Left kidney (tissue), 8 donors: ENCODE measurements at places on chromosomes 3 and 15. TPM values are rescaled to one million over a fixed set of nuclear protein-coding genes. Genes with fewer than 3 reads are reported as not detected.

- no peak for DNase-seq
Observed at GRCh38 chr3:48619541-48620524, 1.7 kb downstream of the TMEM89 start.

- DNase-seq, result no peak
Observed at GRCh38 chr15:64009798-64010261, 36.5 kb downstream of the DAPK2 start.

DNA sequence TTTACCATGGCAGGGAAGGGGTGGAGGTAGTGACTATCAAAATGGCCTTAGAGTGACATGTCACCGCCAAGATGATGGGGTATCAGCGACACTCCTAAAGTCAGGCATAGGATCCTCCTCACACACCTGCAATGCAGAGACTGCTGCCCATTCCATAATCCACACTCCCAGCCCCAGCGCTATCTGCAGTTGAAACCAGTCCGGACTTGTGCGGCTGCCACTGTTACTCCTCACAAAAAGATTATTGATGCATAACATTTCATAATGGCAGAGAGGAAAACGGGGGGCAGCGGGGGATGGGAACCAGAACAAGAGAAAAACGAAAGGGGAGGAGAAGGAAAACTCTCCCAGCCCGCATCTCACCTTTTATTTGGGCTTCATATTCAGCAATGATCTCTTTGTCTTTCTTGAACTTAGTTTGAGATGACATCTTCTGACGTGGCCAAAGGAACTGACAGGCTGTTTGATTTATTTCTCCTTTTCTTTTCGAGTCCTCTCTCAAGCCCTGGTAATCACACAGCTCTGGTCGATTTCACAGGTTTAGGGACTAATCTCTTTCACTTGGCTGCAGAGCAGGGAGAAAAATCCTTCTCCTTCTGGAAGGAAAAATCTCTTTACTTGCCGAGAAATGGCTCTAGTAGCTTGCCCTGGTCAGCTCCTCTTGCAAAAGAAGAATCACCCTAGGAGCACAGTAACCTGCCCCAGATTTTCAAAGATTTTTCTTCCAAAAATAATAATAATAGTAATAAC lies 749 bp downstream of the SRGAP3 start:
- DNase-seq, result peak; percentile 36

- DNase-seq, result no peak
Observed at GRCh38 chr3:168688267-168688666, 592.5 kb upstream of the GOLIM4 start.

The HLTF gene
- polyA plus RNA-seq, result 58.6 TPM

DNA sequence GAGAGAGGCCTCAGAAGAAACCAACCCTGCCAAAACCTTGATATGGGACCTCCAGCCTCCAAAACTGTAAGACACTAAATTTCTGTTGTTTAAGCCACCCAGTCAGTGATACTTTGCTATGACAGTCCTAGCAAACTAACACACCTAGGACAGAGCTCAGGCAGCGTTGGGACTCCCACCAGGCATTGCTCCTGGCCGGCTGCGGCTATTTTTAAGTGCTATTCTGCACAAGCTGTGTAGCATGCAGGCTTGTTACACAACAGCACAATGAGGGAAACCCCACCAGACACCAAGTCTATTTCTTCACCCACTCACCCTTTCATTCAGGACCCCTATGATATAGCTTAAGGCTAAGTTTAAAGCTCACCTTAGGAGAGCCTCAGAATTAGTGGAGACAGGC lies 47.0 kb upstream of the GNB5 start:
- no peak for DNase-seq

DNA sequence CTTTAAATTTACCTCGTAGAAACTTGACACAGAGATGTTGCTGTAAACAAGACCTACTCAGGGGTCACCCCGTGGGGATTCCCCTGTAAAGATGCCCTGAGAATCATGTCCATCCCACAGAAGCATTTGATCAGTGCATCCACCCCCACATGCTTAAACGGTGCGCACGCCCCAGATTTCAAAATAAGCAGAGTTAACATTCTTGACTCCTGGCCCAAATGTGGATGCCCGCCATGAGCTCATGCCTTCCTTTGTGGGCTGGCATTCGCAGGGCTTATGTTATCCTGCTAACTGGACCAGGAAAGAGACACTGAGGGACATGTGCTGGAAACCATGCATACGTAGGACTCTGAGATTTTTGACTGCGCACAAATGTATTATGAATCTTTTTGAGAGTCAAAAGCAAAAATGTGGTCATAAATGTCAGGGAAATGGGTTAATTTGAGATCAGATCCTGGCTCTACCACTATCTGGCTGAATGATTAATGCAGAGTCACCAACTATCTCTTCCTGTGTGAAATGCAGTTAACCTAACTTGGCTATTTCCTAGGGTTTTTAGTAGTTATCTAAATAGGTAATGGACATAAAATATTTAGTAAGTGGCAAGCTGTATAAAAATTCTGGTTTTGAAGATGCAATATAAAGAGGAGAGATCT lies 9.1 kb upstream of the TP63 start:
- no peak for DNase-seq

DNA sequence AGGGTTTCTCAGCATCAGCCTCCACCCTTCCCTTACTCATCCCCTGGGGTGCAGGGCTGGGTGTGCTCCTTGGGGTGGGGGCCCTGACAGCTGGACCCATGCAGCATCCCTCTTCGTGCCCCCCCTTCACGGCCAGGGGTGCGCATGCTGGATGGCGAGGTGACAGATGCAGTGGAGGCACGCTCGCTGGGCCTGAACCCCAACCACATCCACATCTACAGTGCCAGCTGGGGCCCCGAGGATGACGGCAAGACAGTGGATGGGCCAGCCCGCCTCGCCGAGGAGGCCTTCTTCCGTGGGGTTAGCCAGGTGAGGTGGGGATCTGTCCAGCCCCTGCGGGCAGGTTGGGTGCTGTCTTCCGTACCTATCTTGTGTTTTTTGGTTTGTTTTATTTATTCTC lies 6.3 kb upstream of the FES start:
- no peak for DNase-seq

DNA sequence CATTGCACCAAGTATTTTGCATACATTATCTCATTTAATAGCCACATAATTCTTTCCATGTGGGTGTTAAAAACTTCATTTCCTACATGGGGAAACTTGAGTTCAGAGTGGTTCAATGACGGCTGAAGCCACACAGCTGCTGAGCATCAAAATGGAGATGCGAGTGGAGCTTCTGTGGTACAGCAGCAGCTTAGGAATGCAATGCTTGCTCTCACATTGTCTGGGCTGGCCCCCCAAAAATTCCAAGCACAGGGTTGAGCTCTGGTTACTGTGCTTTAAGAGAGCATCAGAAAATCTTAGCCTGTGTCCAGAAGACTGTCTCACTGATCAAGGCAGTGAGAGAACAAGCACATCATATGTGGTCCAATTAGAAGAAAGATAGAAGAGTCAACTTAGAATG lies 57.4 kb upstream of the GADL1 start:
- DNase-seq, result no peak

DNA sequence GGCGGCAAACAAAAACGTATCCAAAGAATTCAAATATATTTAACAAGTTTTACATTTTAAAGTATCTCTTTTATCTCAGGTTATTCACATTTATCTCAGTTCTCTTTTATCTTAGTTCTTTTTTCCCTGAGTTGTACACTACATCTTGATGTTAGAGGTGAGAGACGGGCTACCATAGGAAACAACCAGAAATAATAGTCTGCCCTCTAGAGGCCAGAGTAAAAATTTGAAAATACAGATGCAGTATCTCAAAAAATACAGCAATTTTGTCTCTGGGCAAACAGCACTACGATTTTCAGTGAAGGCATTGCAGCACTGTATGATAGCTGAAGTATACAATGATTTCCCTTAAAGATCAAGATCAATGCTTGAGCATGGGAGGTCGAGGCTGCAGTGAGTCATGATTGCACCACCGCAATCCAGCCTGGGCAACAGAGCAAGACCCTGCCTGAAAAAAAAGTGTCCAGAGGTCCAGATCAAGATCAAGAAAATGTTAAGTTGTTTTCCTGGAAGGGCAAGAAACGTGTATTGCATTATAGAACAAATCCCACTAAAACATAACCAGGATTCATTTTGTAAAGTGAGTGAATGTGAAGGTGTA lies 82.6 kb upstream of the ATP11B start:
- DNase-seq, result no peak

GRCh38 chr3:127113571-127113891 lies 79.4 kb upstream of the PRR23E start:
- no peak for DNase-seq

The ZNF592 gene
- polyA plus RNA-seq, result 32.2 TPM

- DNase-seq, result no peak
Observed at GRCh38 chr3:180267202-180267843, 230.6 kb upstream of the PEX5L start.

GRCh38 chr3:47540281-47540680 lies 26.8 kb upstream of the ELP6 start:
- no peak for DNase-seq

DNA sequence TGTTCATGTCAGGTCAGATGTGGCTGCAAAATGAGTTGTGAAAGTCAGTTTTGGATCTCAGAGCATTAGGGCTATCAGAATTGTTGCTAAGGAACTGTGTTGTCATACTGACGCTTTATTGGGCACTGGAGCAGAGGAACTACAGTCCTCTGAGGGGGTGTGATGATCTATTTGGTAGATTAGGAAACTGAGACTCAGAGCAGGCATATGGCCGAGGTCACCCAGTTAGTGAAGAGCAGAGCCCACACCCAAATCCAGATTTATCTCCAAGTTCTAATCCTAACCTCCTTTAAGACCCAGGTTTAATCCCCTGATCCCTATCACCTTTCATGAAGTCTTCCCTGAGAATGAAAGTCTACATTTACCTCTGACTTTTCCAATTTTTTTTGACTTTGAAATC lies 25.6 kb upstream of the GLCE start:
- DNase-seq, result no peak

DNA sequence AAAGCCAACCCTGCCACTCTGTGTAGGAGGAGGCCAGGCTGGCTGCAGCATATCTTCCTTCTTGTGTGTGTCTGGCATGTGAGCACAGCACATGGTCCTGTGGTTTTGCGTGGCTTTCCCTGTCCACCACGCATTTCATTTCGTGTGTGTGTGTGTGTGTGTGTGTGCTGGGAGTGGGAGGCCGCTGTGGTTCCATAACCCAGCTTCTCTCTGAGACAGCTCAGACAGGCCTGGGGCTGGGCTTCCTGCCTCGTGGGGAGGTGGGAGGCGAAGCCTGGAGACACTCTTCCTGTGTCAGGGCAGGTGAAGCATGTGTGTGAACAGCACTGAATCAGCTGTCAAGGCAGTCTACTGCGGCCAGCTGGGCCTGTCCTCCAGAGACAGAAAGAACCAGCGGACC lies 16.0 kb upstream of the MRPS22 start:
- no peak for DNase-seq

DNA sequence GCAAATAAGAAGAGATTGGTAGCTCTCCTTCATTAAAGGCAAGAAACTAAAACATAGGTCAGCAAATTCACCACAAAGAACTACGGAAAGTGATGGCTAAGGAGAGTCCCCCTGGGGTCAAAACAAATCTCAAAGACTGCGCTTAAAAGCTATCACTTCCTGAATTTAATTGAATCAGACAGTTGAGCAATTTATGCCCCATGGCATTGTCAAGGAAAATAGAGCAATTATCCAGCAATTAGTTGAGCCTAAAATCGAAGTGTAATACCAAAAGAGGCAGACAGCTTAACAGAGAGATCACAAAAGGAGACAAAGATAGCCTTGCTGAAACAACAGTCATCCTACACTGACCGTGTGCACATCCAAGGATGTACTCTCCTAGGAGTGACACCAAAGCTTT lies 74.4 kb upstream of the SCN10A start:
- DNase-seq, result no peak

The SCG3 gene
- 0.12 TPM for polyA plus RNA-seq

DNA sequence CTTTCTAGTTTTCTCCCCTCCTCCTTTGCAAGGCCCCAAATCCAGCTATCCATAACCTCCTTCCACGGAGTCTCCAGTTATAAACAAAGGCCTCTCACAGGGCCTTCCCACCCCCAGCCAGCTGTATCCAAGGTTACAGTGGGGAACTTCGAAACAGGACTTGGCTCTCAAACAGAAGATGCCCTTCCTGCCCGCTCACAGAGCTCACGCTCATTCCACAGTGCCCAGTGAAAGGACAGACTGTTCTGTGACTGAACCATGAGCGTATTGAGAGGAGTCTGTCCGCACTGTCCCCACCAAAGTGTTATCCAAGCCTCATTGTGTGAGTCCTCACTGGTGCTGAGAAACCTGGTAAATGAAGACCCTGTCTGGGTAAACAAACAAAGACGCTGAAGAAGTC lies 35.4 kb downstream of the ARHGAP31 start:
- DNase-seq, result no peak

The SLC12A1 gene
- 433 TPM for polyA plus RNA-seq

GRCh38 chr3:10599444-10599843 lies 94.1 kb upstream of the ATP2B2 start:
- DNase-seq, result no peak

GRCh38 chr15:49421991-49422390 lies 1.1 kb upstream of the FGF7 start:
- peak; percentile 69 for DNase-seq

GRCh38 chr3:172582712-172583111 lies 59.5 kb upstream of the TNFSF10 start:
- no peak for DNase-seq

DNA sequence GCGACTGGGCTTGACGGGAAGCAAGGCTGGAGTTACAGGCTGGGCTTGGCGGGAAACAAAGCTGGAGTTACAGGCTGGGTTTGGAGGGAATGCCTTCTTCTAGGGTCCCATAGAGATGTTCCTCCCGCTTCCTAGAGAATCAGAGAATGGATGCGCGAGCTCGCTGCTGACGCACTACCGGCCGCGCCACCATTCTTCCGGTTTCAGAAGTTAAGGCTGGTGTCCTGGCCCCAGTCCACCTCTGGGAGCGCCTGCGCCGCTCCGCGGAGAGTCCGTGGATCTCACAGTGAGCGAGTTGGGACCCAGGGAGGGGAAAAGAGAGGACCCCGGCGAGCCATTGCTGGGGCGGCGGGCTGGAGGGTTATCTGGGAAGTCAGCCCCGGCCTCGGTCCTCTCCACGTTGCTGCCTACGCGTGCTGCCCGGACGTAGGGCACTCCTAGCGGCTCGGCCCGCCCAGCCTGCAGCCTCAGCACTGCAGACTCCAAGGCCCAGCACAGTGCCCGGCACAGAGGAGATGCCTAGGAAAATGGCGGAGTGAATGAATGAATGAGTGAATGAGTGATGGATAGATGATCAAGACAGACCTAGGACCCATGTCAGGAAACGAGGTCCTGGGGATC lies at the start of gene ZNF502:
TSS of gene ZNF502 (plus strand) at position 206 of the 621 bp plus-strand sequence. CDS start 7,602 bp downstream, outside the sequence.
- DNase-seq, result peak; percentile 90

The FANCI gene
- polyA plus RNA-seq, result 56.0 TPM

DNA sequence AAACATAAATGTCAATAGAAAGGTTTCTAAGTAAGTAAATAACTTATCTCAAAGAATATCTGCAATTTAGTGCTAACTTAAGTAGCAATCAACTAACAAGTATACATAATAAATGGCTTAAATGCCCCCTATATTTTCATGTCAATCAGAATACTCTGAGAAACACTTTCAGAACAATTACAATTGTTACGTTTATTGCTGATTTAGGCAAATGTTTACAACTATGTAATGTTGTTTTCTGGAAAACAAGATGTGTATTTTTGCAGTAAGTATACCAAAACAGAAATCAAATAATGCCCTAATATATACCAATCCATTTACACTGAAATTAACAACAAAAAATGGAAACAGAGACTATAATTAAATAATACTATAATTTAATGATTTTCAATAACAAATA lies 13.2 kb downstream of the TUBGCP5 start:
- no peak for DNase-seq

GRCh38 chr3:66437341-66437929 lies 63.4 kb downstream of the LRIG1 start:
- no peak for DNase-seq
